Ovary (tissue), 10 donors: ENCODE measurements at places on chromosomes 4 and X. TPM values are rescaled to one million over a fixed set of nuclear protein-coding genes. Genes with fewer than 3 reads are reported as not detected.

- no peaks in the 10 kb centered on the region for H3K36me3 ChIP-seq
- no peak for DNase-seq
- no peak overlapping the region for H3K4me3 ChIP-seq
- H3K4me1 ChIP-seq: no peaks in the 10 kb centered on the region
Observed at GRCh38 chr4:44668526-44668925, 9.7 kb upstream of the GUF1 start.

GRCh38 chrX:11131146-11131545 lies 20.0 kb downstream of the HCCS start:
- H3K27ac ChIP-seq: no peak overlapping the region
- no peaks in the 10 kb centered on the region for H3K4me1 ChIP-seq
- H3K36me3 ChIP-seq: no peaks in the 10 kb centered on the region
- no peak overlapping the region for H3K4me3 ChIP-seq
- no peaks in the 10 kb centered on the region for H3K27me3 ChIP-seq

DNA sequence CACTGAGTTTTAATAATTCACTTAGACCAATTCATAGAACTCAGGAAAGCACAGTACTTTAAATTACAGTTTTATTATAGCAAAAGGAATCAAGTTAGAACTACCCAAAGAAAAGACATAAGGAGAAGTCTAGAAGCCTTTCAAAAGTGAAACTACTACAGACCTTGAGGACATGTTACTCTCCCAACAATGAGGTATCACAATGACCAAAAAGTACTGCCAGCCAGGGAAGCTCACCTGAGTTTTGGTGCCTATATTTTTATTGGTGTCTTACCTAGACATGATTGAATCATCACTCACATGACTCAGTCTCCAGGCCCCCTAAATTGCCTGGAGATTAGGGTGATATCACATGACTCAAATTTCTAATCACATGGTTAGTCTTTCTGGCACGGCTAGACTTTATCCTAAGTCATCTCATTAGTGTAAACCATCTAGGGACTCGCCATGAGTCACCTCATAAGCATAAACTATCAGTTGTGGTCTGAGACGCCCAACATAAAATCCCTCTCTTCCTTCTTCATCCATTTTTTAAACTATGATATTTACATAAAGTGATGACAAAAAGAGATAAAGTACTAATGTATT lies 372.3 kb downstream of the TMA16 start:
- H3K27me3 ChIP-seq: no peaks in the 10 kb centered on the region
- H3K4me1 ChIP-seq: no peaks in the 10 kb centered on the region
- H3K4me3 ChIP-seq: no peak overlapping the region

DNA sequence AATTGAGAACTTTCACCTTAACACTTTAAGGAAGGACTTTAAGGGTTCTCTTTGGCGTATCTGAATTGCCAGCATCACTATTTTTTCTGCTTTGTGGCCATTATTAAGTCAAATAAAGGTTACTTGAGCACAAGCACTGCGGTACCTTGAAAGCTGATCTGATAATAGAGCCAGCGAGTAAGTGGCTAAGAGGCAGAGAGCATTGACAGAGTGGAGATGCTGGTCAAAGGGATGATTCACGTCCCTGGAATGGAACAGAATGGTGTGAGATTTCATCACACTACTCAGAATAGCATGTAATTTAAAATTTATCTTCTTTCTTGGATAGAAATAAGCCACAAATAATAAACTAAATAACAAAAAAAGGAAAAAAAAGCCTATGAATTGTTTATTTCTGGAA lies 57.1 kb upstream of the NPFFR2 start:
- H3K4me1 ChIP-seq: no peaks in the 10 kb centered on the region
- H3K36me3 ChIP-seq: no peaks in the 10 kb centered on the region
- no peak for DNase-seq
- no peaks in the 10 kb centered on the region for H3K27me3 ChIP-seq
- H3K27ac ChIP-seq: no peak overlapping the region

Gene PHOX2B
- not detected for total RNA-seq

DNA sequence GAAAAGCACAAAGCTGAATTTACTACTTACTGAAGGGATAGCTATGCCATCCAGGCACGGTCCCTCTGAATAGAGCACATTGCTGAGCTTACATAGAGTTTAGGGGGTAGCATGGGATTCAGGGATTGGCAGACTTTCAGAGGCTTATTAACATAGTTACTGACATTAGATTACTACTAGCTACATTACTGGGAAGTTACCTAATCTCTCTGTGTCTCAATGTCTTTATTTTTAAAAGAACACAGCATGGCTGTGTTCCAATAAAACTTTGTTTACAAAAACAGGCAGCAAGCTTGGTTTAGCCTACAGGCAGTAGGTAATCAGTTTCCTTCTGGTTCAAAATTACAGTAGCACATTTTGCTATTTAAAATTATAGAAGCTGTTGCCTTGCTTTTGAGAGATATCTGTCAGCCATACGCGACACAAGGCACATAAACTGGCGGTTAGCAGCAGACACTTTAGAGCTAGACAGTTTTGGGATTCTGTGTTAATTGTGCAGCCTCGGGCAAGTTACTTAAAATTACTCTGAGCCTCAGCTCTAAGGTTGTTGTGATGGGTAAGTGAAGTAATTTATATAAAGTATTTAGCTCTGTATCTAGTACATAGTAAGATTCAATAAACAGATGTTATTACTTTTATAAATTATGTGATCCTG lies 6.9 kb downstream of the KLHL8 start:
- H3K4me1 ChIP-seq: peaks cover 4% of the 10 kb centered on the region
- no peak overlapping the region for H3K4me3 ChIP-seq
- no peak overlapping the region for H3K27ac ChIP-seq
- no peak for DNase-seq
- H3K27me3 ChIP-seq: no peaks in the 10 kb centered on the region

GRCh38 chrX:45852884-45853283 lies 652.2 kb upstream of the DIPK2B start:
- no peaks in the 10 kb centered on the region for H3K4me1 ChIP-seq
- no peaks in the 10 kb centered on the region for H3K36me3 ChIP-seq
- no peak overlapping the region for H3K27ac ChIP-seq
- H3K27me3 ChIP-seq: no peaks in the 10 kb centered on the region
- no peak overlapping the region for H3K4me3 ChIP-seq

GRCh38 chr4:81723019-81723884 lies 251.5 kb upstream of the RASGEF1B start:
- no peaks in the 10 kb centered on the region for H3K27me3 ChIP-seq
- no peaks in the 10 kb centered on the region for H3K36me3 ChIP-seq
- no peak overlapping the region for H3K4me3 ChIP-seq

Gene RRH
- total RNA-seq: 0.32 TPM

GRCh38 chrX:147739196-147739595 lies 172.5 kb upstream of the FMR1 start:
- no peak overlapping the region for H3K4me3 ChIP-seq
- no peaks in the 10 kb centered on the region for H3K27me3 ChIP-seq
- no peaks in the 10 kb centered on the region for H3K36me3 ChIP-seq

DNA sequence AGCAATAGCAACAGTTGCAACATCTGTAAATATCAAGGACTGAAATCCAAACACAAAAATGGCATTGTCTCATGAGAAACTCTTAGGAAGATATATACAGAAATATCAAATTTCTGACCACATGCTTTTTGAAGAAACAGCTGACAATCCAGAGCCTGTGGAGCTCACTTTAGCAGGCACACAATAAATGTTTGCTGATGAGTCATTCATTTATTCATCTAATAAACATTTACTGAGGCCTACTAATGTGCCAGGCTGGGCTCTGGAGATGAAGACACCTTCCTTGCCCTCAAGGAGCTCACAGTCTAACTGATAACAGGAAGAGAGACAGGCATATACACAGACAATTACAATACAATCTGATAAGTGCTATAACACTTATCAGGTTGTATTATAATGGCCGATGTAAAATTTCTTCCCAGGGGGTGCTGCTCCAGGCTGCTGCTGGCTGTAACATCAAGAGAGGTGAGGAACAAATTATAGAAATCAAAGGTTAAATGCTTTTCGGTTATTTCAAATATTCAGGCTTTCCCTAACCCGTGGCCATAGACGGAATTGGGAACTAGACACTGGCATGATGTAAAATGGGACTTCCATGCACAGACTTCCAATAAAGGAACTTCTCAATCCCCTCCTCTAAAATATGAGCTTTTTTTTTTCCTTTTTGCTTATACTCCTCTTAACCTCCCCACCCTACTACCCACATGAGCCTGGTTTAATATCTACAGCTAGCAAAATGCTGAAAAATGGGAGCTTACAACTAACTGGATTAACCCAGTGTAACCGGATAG lies 16.8 kb upstream of the ZCCHC13 start:
- no peaks in the 10 kb centered on the region for H3K36me3 ChIP-seq
- peaks cover 4% of the 10 kb centered on the region for H3K4me1 ChIP-seq
- no peak for DNase-seq
- no peak overlapping the region for H3K27ac ChIP-seq
- no peak overlapping the region for H3K4me3 ChIP-seq
- H3K27me3 ChIP-seq: no peaks in the 10 kb centered on the region

DNA sequence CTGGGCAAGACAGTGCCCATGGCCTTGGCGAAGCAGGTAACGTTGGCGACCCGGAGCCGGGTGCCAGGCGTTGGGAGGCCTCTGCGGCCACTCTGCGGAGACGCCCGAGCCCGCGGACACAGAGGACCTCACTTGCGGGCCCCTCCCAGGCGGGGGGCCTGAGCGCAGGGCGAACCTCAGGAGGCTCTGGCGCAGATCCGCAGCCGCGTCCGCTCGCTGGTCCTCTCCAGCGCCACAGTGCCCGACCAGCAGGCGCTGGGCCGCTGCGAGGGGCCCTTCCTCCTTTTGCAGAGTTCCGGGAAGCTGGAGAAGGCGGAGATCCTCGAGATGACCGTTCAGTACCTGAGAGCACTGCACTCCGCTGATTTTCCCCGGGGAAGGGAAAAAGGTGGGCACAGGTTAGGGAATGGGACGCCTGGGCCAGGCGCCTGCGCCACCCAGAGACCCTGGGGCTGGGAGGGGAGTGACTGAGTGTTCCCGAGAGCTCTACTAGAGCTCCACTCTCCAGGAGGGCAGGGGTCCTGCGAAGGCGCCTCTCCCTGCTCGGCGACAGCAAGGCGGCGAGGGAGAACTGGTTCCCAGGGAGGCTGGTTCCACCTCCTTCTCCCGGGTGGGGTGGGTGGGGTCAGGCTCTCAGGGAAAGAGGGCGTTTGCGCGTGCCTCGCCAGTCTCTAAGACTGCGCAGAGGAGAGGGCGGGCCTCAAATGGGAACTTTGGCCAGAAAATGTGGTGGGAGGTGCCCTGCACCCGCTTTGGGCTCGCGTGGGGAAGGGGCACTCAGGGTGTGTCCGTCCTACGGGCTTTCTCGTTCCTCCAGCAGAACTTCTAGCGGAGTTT lies 1.4 kb downstream of the HELT start:
- H3K4me3 ChIP-seq: no peak overlapping the region
- no peaks in the 10 kb centered on the region for H3K36me3 ChIP-seq
- H3K27ac ChIP-seq: no peak overlapping the region
- H3K27me3 ChIP-seq: no peaks in the 10 kb centered on the region

- H3K27ac ChIP-seq: no peak overlapping the region
- DNase-seq: no peak
- no peaks in the 10 kb centered on the region for H3K36me3 ChIP-seq
- no peaks in the 10 kb centered on the region for H3K4me1 ChIP-seq
Observed at GRCh38 chrX:149006235-149006634, 498.9 kb downstream of the IDS start.

DNA sequence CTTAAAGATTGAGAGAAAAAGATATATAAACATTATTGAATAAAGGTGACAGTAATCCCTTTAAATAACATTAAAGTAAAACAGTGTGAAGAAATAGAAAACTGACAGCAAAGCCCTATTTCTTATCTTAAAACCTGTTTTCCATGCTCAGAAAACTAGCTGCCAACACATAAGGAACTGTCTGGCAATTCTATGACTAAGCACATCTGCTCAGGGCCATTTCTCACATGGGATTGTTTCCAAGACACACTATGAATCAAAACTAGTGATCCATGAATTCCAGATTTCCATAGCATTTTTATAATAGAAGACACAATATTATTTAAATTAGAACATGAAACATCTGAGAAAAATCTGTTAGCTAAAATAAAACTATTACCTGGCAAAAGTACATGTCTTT lies 113.4 kb downstream of the SCLT1 start:
- no peak overlapping the region for H3K27ac ChIP-seq
- no peak overlapping the region for H3K4me3 ChIP-seq
- no peak for DNase-seq
- H3K4me1 ChIP-seq: no peaks in the 10 kb centered on the region

GRCh38 chr4:74933562-74934015 lies 673 bp downstream of the PARM1 start:
- H3K4me3 ChIP-seq: peak overlapping the region; percentile 78
- no peaks in the 10 kb centered on the region for H3K27me3 ChIP-seq
- DNase-seq: no peak
- H3K36me3 ChIP-seq: no peaks in the 10 kb centered on the region

Gene TASL
- 0.24 TPM for total RNA-seq
